GM04504 (cell line): ENCODE measurements at places on chromosomes 6 and 20.

DNA sequence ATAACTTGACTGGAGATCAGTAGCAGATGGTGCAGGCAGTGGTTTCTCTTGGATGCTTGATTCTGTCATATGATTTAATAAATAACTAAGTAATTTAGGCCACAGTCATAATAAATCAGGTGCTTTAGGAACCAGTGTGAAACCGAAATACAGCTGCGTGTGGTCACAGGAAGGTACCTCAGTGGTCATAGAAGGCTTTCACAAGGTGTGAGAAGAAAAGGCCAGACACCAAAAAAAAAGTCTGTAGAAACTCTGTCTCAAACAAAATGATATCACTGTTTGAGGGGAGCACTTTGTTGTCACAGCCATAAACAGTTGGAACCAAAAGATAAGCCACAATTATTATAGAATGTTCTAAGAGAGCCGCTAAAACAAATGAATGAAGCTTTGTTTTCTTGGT is 56.5 kb downstream of the ARMC2 start:
- no peak for DNase-seq

DNA sequence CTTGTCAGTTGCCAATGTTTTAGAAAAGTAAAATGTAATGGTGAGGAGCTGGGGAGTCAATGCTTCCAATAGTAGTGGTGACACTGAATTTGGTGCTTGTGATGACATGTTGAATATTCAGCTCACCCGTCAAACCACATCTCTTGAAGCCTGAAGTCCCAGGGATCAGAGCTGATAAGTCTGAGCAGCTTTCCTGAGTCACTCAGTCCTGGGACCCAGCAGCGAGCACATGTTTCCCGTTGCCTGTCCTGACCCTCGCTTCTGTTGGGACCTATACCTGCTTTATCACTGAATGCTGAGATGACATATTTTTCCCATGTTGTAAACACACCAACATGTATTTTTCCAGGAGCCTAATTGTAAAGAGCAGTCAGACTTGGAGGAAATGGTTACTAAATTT is 693.6 kb downstream of the QKI start:
- DNase-seq: no peak

GRCh38 chr20:38131588-38132121 is 33.4 kb downstream of the TGM2 start:
- no peak for DNase-seq

DNA sequence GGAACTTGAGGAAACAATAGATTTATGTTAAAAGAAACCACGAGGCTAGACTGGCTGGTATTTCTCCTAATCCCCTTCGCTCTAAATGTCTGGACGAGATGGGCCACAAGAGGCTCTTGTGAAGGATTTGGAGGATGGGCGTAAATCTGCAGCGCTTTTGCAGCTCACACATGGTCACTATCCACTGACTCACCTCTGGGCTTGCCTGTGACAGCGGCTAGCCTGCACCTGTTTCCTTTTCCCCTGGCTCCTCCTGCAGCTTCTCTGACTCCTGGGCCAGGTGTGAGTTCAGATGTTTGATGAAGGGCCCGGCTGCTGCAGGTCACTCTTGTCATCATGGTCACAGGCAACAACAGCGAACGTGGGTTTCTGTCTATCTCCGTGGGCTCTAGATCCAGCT is 629.4 kb downstream of the CBLN4 start:
- no peak for DNase-seq

GRCh38 chr20:6583134-6583738 is 184.2 kb upstream of the BMP2 start:
- peak; percentile 35 for DNase-seq

GRCh38 chr6:169146521-169146920 is 107.1 kb downstream of the THBS2 start:
- no peak for DNase-seq

DNA sequence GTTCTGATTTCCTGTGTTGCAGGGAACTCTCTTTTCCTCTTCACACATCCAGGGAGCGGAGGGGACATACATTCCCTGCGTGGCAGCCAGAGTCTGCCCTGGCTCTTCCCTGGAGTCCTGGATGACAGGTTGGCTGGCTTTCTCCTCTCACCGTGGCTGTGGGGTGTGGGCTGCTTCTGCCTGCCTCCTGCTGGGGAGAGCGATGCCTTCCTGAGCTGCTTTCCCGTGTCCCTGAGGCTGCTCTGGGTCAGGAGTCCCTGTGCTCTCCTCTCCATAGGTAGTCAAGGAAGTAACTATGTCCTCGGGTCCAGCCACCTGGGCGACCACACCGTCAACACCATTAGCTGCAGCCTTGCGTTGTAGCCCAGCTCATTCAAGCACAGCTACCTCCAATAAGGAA is 451.7 kb downstream of the QKI start:
- DNase-seq: no peak

DNA sequence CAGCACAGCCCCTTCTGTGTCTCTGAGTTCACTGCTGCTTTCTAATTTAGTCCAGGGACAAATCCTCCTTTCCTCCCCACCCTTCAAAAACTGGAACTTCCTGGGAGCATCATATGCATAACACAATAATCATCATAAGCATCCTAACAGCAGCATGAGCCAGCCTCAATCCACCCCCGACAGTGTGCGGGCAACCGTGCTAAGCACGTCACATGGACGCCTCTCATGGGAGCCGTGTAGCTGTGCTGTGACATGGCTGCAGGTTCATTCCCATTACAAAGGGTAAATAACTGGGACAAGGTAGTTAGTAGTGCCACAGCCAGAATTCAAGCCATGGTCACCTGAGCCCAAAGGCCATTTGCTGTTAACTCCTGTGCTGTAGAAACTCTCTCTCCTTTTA is 24.5 kb upstream of the ULBP3 start:
- no peak for DNase-seq

DNA sequence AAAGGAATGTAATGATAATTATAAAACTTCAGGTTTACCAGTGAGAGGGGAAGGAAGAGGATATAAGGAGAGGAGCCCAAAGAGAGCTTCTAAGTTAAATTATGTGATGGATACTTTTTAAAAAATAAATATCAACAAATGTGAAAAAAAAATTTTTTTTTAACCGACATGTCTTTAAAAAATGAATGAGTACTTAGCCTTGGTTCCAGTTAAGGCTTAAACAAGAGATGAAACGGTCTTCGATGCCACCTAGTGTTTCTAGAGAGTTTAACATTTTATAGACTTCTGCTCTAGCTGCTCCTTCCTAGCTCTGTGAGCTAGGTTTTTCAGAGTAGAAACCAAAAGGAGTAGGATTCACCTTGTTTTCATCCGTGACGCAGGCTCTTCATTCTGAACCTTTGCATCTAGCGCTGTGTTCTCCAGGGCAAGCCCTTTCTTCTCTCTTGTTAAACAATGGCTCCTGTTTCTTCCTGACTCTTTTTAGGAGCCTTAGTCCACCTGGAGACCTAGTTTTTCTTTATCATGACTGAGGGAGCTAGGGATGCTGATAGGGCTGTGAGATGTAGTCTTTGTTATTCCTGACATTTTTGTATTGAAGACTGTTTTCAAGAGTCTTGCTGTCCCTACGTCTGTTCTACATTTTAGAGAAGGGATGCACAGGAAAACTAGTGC is 42.4 kb upstream of the GNRH2 start:
- DNase-seq: peak; percentile 15

DNA sequence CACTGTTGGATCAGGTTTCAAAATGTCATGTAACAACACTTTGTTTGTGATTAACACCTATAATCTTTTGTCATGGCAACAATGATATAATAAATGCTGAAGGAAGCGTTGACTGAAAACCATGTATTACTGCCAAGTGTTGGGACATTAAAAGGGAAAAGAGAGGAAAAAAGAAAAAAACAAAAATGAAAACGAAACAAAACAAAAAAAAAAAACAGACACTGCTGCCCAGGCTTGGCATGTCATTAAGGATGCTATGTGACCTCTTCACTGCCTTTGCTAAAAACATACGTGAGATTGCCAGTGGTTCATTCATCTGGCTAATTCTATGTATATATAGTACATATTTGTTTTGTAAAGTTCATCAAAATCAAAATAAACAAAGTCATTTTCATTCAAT is 516.7 kb upstream of the RNF217 start:
- DNase-seq: no peak

- no peak for DNase-seq
Observed at GRCh38 chr6:50829898-50830444, 11.3 kb downstream of the TFAP2B start.

GRCh38 chr20:23019403-23019802 is 15.7 kb upstream of the SSTR4 start:
- DNase-seq: no peak

- no peak for DNase-seq
Observed at GRCh38 chr6:11514672-11515071, 22.9 kb upstream of the TMEM170B start.

GRCh38 chr20:58889798-58890517 is 37.4 kb downstream of the GNAS start:
- DNase-seq: no peak

GRCh38 chr20:49676581-49677291 is 36.9 kb downstream of the B4GALT5 start:
- no peak for DNase-seq

GRCh38 chr20:3461211-3461771 is 9.5 kb upstream of the ATRN start:
- DNase-seq: no peak

GRCh38 chr6:35091346-35092083 is 49.6 kb downstream of the TCP11 start:
- no peak for DNase-seq

DNA sequence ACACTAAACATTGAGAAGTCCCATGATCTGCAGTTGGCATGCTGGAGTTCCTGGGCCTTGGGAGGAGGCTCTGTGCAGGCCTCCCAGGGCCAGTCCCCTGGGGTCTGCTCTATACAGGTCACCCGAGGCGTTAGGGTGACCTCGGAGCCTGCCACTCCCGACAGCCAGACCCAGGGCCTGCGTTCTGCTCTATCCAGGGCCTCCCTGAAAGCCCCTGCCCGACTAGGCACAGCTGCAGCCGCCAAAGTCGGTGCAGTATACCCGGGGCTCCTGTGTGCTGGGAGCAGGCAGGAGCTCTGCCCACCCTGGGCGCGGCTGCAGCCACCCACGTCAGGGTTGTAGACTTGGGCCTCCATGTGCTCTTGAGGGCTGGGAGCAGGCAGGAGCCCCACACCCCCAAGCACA is 6.3 kb upstream of the OR14J1 start:
- DNase-seq: no peak

DNA sequence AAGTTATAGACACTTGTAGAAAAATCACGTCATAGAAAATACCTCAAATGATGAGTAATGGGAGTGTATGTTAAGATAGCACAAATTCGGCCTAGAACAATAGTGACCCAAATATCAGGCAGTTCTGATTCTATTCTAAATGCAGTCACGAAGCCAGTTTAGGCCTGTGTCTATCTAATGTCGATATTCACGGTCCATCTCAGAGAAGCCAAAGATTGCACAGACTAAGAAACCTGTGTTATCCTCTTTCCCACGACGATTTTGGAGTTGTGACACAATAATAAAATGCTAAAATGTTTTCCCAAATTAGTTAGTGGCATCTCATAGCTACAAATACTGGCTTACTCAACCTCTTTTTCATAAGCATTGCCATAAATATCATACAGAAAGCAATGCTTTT is 4.0 kb downstream of the HIVEP2 start:
- DNase-seq: no peak

- no peak for DNase-seq
Observed at GRCh38 chr20:54347166-54347833, 128.1 kb upstream of the DOK5 start.

GRCh38 chr20:22420116-22420598 is 164.2 kb downstream of the FOXA2 start:
- no peak for DNase-seq

DNA sequence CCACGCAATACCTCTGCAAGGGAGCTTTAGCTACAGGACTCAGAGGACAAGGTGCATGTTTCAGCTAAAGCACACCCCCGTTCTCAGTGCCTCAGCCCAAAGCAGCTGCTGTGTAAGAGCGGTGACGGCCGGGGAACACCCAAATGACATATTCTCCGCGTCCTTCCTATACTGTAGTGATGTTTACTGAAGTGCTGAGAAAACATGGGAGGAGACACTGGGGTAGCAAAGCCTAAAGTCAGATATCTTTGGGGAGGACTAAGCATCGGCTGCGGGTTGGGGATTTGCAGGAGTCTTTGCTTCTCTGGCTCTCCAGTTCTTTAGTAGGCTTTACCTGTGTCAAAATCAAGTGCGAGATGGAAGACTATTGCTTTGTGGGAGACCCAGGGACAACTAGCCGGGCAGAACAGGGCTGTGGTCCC is 1.7 kb downstream of the SLC22A23 start:
- DNase-seq: no peak

GRCh38 chr6:131828080-131828479 is 20.3 kb downstream of the ENPP1 start:
- peak; percentile 47 for DNase-seq

- DNase-seq: no peak
Observed at GRCh38 chr6:91590191-91590590, 1003.3 kb upstream of the MAP3K7 start.

- DNase-seq: no peak
Observed at GRCh38 chr20:305745-306144, 8.4 kb downstream of the ZCCHC3 start.

- DNase-seq: no peak
Observed at GRCh38 chr6:106475284-106475683, 114.8 kb downstream of the CRYBG1 start.

DNA sequence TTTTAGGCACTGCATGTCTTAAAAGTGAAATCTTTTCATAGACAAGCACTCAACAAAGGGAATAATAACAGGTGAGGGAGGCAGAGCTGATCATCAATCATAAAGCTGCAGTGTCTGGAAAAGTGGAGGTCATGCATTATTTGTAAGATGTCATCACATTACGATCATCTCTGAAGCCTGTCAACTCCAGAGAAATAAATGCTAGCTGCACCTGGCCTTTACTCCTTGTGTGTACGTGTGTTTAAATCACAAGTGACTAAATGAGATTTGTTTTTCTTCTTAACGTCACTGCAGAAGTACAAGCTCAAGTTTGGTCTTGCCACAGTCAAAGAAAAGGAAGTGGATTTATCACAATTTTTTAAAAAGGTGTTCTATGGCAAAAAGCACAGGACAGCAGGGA is 275.5 kb upstream of the SGK1 start:
- no peak for DNase-seq

GRCh38 chr6:140909625-140910024 is 1223.1 kb upstream of the GJE1 start:
- no peak for DNase-seq

DNA sequence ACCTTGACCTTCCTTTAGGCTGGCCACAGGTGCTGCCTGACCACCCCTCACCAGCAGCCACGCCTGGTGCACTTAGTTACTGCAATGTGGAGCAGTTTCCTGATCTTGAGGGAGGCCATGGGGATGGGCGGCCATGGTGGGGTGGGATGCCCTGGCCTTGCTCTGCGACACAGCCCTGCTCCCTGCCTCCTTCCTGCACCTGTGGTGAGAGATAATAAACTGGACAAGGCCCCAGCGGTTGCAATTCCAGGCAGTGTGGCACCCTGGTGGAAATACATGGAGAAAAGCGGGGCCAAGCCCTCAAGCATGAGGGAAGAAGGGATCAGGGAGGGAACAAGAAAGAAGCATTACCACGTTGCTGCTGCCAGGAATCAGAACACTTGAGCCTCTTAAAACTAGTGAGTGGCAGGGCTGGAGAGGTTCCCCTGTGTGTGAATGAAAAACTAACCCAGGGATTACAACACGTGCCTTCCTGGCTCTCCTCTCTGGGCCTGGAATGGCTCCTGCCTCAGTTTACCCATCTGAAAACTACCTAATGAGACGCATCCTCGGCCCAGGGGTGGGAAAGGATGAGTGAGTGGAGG is 213.2 kb downstream of the LY86 start:
- DNase-seq: no peak

GRCh38 chr20:37521061-37521771 is at the start of gene NNAT:
NNAT (plus strand) TSS chr20:37521250; CDS start chr20:37521332, 82 bp downstream.
- no peak for DNase-seq
